Large intestine (tissue), 12 donors: ENCODE measurements at places on chromosomes 1 and 21. TPM values are rescaled to one million over a fixed set of nuclear protein-coding genes. Genes with fewer than 3 reads are reported as not detected.
A peak's percentile ranks its signal among the peaks of the same experiment; 100 is the strongest.

DNA sequence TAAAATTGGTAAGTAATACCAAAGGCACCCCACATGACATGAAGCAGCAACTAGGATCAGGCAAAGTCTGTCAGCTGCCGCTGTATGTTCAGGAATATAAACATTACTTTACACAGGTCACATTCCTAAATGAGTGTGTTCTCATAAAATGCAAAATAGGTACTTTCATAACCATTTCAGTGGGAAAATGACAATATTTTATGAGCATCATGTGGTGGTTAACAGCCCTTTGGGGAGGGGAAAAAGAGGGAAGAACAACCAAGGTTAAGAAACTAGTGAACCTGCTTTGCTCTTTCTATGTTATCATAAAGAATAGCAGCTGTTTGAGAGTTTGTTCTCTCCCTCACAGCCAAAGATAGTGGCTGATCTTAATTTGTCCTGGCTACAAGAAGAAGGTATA is 105.4 kb upstream of the LBR start:
- DNase-seq = peak; percentile 92

GRCh38 chr1:158176399-158176798 is 4.3 kb upstream of the CD1D start:
- no peak for DNase-seq

DNA sequence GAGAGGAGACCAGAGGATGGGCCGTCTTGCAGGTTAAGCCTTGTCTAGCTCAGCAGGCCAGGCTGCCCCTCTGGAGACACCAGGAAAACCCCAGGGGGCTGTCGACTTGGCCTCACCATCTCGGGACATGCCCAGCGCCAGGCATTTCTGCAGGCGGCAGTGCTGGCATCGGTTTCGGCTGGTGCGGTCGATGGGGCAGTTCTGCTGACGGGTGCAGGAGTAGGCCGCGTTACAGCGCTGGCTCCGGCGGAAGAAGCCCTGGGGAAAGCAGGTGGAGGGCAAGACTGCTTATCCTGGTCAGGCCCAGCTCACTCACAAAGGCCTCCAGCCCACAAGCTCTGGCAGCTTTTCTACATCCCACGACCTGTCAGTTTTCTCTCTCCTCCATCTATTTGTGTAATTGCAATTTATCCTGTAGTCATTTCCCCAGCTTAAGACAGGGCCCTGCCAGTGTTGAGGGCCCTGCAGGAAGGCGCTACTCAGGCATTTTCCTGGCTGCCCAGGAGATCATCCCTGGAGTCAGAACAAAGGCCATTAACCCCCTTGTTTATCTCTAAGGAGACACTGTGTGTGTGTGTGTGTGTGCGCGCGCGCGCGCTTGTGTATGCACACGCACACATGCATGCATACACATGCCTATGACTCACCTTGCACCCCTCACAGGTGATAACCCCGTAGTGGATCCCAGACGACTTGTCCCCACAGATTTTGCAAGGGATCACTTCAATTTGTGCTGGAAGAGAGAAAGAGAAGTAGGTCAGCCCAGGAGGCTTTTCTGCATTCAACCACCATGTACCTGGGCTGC is 11.5 kb upstream of the LINGO4 start:
- DNase-seq = peak; percentile 67

GRCh38 chr1:44717156-44717555 is 13.8 kb downstream of the RNU5D-1 start:
- DNase-seq = no peak

GRCh38 chr1:212491454-212491853 is 58.7 kb downstream of the NENF start:
- DNase-seq = no peak

- no peak for DNase-seq
Observed at GRCh38 chr21:23936224-23936623, 1671.1 kb downstream of the MRPL39 start.

GRCh38 chr1:230122366-230123279 is 55.6 kb downstream of the GALNT2 start:
- no peak for DNase-seq

GRCh38 chr1:22101199-22101598 is 41.7 kb downstream of the WNT4 start:
- DNase-seq = no peak

- no peak for DNase-seq
Observed at GRCh38 chr1:113363935-113364334, 26.4 kb upstream of the MAGI3 start.

- no peak for DNase-seq
Observed at GRCh38 chr1:52674497-52675384, 23.4 kb downstream of the COA7 start.

DNA sequence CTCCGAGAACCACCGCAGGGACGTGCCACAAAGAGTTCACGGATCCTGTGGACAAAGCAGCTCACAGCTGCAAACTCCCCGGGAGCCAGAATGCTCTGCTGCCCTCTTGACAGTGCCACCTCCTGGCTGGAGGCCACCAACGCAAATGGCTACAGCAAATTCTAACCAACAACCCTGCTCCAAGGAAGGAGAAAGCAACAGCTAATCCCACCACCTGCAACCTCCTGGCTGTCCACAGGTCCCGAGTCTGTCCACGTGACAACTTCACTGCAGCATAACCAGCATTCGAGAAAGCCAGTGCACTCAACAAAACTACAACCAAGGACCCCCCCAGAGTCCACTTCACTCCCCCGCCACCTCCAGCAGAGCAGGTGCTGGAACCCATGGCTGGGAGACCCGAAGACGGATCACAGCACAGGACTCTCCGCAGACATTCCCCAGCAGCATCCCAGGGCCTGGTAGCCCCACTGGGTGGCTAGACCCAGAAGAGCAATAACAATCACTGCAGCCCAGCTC is 17.3 kb downstream of the POFUT2 start:
- no peak for DNase-seq

- DNase-seq = peak; percentile 60
Observed at GRCh38 chr1:234535763-234536515, 57.0 kb upstream of the TARBP1 start.

- no peak for DNase-seq
Observed at GRCh38 chr1:119682141-119682540, 29.6 kb upstream of the PHGDH start.

GRCh38 chr1:226223786-226224244 is 351 bp downstream of the MIXL1 start:
- DNase-seq = peak; percentile 23

- no peak for DNase-seq
Observed at GRCh38 chr21:34363733-34364132, at the start of gene KCNE2. Gene KCNE2, plus strand, starts transcription at chr21:34364006. Its CDS starts 6,473 bp downstream, at chr21:34370479.

DNA sequence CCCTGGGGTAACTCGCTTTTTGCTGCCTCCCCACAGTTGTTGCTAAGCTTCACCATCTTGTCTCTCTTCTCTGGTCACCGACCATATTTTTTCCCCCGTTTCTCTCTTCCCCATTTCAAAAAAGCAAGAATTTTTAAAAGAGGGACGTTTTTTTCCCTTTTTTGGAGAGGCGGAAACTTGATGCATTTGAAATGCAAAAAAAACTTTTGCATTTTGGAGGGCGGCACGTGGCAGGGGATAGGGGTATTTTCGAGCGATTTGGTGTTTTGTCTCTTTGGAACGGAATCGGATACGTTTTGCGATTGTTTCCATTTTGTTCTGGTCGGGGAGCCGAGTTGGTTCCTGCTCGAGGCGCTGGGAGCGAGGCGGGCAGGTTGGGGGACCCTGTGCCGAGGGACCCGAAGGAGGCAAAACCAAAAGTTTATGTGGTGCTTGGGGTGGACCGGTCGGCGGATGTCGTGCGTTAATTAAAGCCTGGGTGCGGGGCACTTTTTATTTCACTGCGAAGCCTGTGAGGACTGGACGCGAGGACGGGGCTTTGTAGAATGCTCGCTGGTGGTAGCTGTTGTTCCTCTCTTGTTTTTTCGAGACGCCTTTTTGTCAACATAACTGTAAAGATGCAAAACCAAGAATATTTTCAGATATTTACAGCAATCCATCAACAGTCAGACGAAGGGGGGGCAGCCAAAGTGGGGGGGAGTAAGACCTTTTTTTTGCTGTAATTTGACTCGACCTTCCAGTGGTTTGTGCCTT is 884 bp downstream of the H3-3A start:
- DNase-seq = no peak

GRCh38 chr1:153032677-153033308 is 1.8 kb downstream of the SPRR1B start:
- peak; percentile 5 for DNase-seq

DNA sequence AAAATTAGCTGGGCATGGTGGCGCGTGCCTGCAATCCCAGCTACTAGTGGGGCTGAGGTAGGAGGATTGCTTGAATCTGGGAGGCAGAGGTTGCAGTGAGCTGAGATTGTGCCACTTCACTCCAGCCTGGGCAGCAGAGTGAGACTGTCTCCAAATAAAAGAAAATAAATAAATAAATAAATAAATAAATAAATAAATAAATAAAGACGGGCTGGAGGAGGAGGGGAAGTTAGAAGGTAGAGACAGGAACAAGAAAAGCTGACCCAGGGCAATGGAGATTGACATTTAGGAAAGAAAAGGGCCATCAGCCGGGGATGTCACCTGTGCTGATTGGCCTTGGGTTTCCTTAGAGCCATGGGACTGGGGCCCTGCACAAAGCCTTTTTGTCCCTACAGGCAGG is 153.7 kb upstream of the IGSF21 start:
- no peak for DNase-seq

- DNase-seq = no peak
Observed at GRCh38 chr1:180973369-180973768, 49.3 kb downstream of the STX6 start.

Gene EFNA1
- polyA plus RNA-seq = 96.1 TPM

Gene CSF1
- polyA plus RNA-seq = 9.0 TPM

Gene VHLL
- polyA plus RNA-seq = not detected

Gene DISC1
- 2.4 TPM for polyA plus RNA-seq

Gene UBE2U
- 0.15 TPM for polyA plus RNA-seq

Gene TINAGL1
- polyA plus RNA-seq = 37.7 TPM

Gene PGLYRP3
- not detected for polyA plus RNA-seq

Gene ADAM30
- polyA plus RNA-seq = not detected
